Stimulated activated CD8-positive, alpha-beta memory T cell treated with anti-CD3 and anti-CD28 coated beads, Interleukin-15, amount 100 ng/mL, for 24 hours (primary cell): ENCODE measurements at places on chromosomes 13 and 19.
A peak's percentile ranks its signal among the peaks of the same experiment; 100 is the strongest.

DNA sequence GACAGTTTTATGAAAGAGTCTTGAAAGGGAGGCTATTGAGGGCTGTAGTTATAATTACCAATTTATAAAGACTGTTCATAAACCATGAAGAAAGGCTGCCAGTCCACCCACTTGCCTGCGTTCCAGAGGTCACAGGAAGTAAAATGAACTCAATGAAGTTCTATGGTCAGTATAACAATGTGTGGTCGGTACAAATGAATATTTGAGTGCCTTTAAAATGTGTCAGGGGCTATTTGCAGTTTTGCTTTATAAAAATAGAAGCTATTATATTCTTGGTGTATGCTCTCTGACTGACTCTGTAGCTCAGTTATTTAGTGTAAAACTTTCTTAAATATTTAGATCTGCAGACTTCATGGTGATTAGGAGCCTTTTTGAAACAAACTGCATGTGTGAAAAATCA lies 47.0 kb downstream of the ESD start:
- DNase-seq = no peak

GRCh38 chr13:41315443-41316047 lies 4.5 kb downstream of the NAA16 start:
- no peak for DNase-seq

DNA sequence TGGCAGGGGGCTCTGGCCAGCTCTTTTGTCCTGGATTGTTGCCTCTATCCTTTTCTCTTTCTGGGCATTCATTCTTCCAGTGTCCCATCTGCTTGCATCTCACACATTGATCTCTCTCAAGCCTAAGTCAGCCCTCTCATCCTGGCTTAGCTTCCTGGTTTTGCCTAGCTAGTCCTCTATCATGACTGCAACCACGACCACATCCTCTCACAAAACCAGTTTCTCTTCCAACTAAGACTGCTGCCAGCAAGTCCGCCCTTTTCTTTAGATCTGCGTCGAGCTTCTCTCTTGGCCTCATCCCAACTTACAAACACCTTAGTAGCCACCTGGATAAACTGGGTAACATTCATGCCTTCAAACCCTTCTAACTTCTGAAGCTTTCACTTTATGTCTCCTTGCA lies 212.2 kb upstream of the HTR2A start:
- no peak for DNase-seq

GRCh38 chr13:48626726-48627451 lies 26.8 kb upstream of the CYSLTR2 start:
- DNase-seq = no peak

GRCh38 chr13:26716984-26717383 lies 43.6 kb downstream of the GPR12 start:
- no peak for DNase-seq

- DNase-seq = no peak
These were observed 302.4 kb upstream of the TMTC4 start for GRCh38 chr13:100976993-100977392.

GRCh38 chr13:113114511-113115362 lies 7.9 kb upstream of the F10 start:
- no peak for DNase-seq

GRCh38 chr19:16026756-16027155 lies 49.5 kb upstream of the TPM4 start:
- DNase-seq = no peak

DNA sequence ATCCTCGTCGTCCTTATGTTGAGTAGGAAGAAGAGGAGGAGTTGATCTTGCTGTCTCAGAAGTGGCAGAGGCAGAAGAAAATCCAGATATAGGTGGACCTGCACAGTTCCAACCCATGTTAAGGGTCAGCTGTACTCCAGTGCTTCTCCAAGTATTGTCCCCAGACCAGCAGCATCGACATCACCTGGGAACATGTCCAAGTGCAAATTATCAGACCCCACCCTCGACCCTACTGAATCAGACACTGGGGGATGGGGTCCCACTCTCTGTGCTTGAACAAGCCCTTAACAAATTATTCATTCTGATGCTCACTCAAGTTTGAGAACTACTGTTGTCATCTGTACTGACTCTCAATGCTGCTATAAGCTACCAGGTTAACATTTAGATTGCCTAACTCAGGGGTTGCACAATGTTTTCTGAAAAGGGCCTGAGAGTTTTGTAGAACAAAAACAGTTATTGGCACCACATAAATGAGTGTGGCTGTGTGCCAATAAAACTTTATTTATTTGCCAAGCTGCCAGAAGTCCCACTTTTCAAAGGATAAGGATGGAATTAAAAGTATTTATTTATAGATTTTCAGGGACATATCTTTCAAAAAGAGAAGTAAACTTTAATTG lies 226.7 kb upstream of the IPO5 start:
- no peak for DNase-seq

- no peak for DNase-seq
These were observed 528.3 kb upstream of the ATXN8OS start for GRCh38 chr13:69579351-69579750.

DNA sequence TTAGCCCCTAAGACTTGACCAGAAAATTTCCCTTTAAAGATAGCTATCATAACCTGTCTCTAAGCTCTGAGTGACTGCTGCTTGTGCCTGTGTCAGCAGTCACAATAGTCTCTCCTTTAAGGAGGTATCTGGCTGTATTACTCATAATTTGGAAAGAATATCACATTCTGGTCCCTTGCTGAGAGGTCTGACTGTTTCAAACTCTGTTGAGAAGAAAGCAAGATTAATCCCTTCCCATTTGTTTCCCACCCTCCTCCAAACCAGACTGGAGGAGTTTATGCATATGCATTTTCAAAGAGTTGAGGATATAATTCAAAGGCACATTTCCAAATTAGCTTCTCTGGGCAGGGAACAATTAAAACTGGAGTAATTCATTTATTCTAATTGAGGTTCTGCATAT lies 2.3 kb downstream of the HTR2A start:
- DNase-seq = no peak

- no peak for DNase-seq
These were observed 885.2 kb upstream of the SLITRK6 start for GRCh38 chr13:86684402-86684801.

DNA sequence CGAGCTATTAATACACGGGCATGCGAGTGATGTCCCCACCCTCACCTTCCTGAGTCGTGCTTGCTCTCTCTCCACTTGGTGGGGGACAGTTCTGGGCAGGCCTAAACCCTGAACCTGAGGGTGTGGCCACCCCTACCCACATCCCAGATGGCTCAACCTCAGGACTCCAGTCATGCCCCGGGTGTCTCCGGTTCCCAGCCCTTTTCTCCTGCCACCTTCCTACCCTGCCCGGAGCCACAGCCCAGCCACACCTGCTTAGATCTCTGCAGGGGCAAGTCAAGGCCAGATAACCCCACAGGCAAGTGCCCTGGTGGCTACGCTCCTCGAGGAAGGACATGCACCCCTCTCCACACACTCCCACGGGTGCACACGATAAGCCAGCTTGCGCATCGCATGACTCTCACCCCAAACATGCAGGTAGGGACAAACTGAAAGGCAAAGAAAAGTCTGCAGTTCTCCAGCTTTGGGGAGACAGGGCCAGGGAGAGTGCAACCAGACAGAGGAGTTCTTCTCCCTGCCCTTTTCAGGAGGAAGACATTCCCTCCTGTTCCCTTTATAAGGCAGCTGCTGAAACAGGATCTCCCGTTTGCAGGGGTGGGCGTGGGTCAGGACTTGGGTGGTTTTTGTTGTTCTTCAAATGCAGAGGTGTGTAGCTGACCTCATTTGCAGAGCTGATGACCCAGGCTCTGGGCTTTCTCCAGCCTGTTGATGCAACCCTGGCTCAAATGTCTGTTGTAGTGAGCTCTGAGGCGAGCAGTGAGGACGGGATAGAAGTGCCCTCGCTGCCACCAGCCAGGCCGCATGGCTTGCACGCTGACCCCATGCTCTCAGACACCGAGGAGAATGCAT lies 88.6 kb downstream of the DPF1 start:
- no peak for DNase-seq

- peak; percentile 26 for DNase-seq
These were observed 721 bp downstream of the TNFSF11 start for GRCh38 chr13:42574435-42575311.

DNA sequence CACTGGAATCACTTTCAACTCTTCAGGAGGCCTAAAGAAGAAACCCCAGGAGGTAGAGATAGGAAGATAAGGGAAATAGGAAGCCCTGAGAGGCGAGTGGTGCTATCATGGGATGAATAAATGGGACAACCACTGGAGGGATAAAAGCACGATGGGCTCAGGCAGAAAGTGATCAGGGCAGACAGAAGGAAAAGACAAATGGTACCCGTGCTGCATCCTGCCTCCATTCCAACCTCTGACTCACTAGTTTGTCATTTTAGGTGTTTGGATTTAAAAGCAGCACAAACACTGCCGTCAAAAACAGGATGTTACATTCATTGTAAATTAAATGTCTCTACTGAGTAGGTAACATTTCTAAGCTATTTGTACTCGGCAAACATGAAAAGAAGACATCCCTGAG lies 314.3 kb upstream of the HTR2A start:
- DNase-seq = no peak

- no peak for DNase-seq
These were observed 56.9 kb downstream of the ZNF726 start for GRCh38 chr19:23971598-23971997.

DNA sequence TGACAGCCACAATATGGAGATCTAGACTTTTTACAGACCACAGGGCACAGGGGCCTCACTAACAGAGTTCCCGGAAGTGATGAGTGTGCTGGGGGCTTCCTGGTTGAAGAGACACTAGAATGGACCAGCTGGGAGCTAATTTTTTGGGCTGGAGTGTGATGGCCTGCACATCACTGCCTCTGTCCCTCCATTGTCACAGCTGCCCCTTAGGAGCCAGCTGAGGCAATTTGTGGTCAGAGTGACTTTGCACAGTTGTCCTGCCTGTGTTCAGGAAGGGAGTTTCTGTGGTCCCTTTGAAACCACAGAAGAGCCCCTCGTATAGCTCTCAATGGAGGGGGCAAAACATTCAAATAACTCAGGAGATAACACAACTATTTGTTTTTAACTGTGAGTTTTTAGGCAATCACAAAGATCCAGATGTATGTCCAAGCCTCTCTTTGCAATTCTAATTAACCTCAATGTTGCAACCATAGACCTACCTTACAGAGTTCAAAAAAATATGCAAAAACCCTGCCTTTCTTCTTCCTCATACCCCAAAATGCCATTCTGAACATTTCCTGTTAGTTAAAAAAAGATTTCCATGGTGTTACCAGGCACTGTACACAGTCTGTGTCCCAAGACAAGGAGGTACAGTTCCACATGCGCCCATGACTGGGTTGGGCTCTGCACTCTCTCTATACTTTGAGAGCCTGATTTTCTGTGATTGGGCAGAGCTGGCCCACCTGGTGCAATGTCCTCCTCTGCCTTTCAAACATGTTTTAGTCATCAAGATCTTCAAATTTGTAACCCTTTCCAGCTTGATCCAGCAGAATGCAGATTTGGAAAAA lies 2.4 kb downstream of the ALOX5AP start:
- no peak for DNase-seq

DNA sequence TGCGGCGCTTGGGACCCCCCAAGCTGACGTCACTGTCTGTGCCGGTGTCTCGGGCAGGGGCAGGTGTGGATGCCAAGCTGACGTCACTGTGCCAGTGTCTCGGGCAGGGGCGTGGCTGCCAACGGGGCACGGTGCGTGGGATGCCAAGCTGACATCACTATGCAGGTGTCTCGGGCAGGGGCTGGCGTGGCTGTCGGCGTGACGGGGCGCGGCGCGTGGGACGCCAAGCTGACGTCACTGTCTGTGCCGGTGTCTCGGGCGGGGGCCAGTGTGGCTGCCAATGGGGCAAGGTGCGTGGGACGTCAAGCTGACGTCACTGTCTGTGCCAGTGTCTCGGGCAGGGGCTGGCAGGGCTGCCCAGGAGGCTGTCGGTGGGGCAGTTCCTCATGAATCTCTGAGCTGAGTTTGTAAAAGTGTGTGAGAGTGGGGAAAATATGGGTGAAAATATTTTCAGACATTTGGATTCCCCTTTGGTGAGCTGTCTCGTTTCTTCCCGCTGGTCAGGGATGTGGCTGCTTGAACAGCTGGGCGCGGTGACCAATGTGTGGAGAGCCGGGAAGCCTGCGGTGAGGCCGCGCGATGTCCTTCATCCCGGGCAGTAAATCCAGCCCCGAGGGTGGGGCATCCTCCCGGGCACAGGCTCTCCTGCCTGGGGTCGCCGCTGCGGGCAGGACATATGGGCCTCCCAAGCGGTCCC lies 25.2 kb downstream of the MCF2L start:
- no peak for DNase-seq

DNA sequence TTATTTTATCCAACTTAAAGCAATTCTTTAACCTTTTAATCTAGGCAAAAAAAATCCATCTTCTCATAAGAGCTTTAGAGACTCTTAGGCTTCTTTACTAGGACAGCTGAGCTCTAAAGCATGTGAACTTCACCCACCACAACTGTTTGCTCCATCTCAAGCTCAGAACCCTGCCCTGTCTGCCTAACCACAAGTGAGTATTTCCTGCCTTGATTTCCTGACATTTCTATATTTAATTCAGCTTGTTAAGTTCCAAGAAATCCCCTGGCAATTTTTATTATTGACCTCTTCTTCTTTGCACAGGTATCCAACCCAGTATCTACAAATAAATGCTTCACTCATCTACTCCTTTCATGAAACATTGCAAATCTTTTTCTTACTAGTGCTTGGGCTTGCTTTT lies 21.1 kb upstream of the CEACAM21 start:
- no peak for DNase-seq

- DNase-seq = no peak
These were observed 12.0 kb downstream of the KASH5 start for GRCh38 chr19:49400029-49400428.

DNA sequence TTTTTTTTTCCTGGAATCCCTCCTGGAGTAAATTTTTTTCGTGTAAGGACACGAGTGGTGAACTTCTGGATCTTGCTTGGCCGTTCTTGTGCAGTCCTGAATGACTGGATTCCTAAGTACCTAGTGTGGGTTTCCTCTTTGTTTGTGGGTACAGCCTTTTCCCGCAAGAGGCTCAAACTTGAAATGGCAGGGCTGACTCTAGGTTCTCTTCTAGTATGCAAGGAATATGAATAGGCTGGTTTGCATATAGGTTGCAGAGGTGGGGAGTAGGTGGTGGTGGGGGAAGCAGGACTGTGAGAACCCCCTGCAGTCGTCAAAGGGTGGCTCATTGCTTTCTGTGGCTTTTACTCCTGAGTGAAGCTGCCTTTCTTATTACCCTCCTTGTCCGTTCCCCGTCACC lies 13.6 kb downstream of the UBAC2 start:
- no peak for DNase-seq

DNA sequence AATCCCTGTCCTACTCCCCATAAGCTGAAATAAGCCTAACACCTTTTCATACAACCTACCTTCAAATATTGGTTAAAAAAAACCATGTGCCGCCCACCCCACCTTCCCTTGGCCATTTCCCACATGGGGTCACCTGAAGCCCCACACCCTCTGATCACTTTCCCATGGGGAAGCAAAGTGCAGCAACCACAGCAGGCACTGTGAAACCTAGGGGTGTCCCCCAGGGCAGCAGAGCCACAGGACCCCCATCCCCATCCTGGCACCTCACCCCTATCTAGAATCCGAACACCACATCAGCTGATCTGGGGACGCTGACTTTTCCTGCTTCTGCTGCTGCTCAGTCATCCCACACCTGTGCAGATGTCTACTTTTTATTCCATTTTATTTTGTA lies 19.9 kb downstream of the CEACAM21 start:
- no peak for DNase-seq
